Left renal cortex interstitium (tissue), 4 donors: ENCODE measurements at places on chromosomes 2 and 18.

GRCh38 chr2:119700866-119701265 is 21.9 kb downstream of the TMEM177 start:
- no peak for DNase-seq

GRCh38 chr2:235599596-235600338 is 105.9 kb downstream of the AGAP1 start:
- DNase-seq: no peak

DNA sequence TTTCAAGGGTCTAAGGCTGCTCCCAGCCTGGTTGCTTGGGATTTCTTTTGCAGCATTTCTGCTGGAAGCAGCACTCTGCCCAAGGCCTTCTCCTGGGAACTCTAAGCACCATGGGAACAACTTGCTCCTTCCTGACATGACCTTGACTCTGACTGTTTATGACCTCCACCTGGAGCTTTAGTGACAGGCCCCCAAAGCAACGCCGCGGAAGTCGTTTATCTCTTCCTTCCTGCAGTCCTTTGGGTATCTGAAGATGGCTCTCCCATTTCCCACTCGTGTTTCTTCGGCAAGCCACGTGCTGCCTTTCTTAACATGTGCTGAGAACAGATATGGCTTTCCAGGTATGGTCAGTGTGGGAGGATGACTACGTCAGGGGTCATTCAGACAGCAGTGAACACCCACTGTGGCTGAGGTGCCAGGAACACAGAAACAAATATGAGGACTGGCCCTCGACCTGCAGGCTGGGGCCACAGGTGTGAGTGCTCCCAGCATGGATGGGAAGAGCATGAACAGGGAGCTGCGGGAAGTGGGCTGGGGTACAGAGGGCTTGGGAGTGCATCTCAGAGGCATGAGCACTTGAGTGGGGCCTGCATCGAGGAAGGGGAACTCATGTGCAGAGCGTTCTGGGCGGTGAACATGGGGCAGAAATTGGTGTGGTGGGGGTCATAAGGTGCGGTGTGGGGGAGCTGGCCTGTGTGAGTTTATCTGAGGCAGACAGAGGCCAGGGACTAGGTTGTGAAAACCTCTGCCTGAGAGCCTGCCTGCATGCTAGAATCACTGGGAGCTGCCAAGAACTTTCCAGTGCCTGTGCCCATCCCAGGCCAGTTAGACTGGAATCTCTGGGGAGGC is 140.5 kb downstream of the TSN start:
- no peak for DNase-seq

GRCh38 chr2:86441392-86441881 is 266 bp downstream of the KDM3A start:
- peak; percentile 16 for DNase-seq

- peak; percentile 71 for DNase-seq
Observed at GRCh38 chr2:38515155-38516074, 87.3 kb downstream of the HNRNPLL start.

GRCh38 chr2:30679426-30680088 is 127.7 kb downstream of the CAPN13 start:
- DNase-seq: no peak

- no peak for DNase-seq
Observed at GRCh38 chr2:168518555-168519066, 62.5 kb downstream of the CERS6 start.

DNA sequence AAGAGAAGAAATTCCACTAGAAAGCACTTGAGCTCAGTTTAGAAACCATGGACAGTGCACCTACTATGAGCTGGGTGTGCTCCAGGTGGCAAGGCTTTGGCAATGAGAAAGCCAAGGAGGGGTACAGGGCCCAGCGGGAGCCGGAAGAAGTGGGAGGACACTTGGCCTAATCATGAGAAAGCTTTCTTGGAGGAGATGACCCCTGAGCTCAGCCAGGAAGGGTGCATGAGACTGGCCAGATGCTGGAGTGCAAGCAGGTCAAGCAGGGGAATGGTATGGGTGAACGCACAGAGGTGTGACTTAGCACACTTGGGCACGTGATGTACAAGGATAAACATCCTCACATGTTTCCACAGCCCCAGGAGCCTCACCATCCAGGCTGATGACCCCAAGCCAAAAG is 97.2 kb upstream of the GLI2 start:
- DNase-seq: no peak
